Activated CD4-positive, alpha-beta T cell treated with anti-CD3 and anti-CD28 coated beads, Interleukin-2, Interleukin-6, amounts not matched to agents 100 ng/mL and 50 ng/mL, durations not matched to agents 16 hours and 8 hours (primary cell): ENCODE measurements at places on chromosomes 3 and 15.

- DNase-seq, result peak; percentile 37
Measured at GRCh38 chr15:35929740-35930444, 383.9 kb upstream of the DPH6 start.

GRCh38 chr3:146334151-146334550 lies 83.2 kb upstream of the PLSCR4 start:
- DNase-seq, result no peak

DNA sequence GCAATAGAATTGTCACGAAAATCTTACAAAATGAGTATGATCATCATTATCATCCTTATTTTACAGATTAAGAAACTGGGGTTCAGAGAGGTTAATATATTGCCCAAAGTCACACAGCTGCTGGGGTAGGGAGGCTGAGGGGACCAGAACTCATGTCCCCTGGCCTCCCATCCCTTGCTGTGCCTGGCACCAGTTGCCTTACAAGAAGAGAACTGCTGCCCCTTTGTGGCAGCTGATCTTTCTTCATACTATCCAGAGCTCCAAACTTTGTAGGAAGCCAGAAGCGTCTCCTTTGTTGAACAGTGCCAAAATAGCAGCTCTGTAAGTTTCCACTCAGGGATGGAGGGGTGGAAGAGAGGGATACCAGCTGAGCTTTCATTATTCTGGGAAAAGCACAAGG lies 236.8 kb upstream of the TBC1D5 start:
- DNase-seq, result no peak

DNA sequence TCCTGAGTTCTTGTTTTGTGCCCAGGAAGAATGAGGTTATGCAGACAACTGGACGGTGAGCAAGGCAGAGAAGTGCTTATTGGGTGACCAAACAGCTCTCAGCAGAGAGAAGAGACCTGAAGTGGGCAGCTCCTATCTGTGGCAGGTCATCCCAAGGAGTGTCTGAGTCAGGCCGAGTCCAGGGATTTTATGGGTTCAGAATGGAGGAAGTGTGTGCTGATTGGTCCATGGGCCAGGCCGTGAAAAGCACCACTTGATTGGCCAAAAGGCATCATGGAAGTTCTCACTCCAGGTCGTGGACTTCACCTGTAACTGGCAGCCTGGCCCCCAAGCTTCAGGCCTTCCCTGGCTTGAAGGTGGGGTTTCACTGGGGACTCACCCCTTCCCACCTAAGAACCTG lies 74.5 kb downstream of the NR1D2 start:
- DNase-seq, result no peak

DNA sequence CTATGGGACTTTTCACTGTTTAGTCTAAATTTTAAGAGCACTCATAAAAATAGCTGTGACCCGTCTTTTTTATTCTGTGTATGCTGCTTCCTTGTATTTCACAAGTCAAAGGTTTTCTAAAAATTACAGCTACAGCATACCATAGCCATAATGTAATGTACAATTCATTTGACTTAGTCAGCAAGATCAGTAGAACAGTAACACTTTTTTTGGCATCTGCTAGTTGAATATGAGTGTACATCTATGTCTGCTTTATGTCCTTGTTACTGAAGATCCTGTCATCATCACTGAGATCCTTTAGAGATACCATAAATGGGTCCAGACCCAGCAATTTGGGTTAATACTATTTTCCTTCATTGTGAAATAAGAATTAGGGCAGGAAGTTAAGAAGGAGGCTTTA lies 42.2 kb downstream of the CMSS1 start:
- DNase-seq, result no peak

- no peak for DNase-seq
Measured at GRCh38 chr3:107392549-107393165, 15.4 kb downstream of the CCDC54 start.

GRCh38 chr15:69858456-69858855 lies 239.3 kb downstream of the TLE3 start:
- DNase-seq, result no peak

DNA sequence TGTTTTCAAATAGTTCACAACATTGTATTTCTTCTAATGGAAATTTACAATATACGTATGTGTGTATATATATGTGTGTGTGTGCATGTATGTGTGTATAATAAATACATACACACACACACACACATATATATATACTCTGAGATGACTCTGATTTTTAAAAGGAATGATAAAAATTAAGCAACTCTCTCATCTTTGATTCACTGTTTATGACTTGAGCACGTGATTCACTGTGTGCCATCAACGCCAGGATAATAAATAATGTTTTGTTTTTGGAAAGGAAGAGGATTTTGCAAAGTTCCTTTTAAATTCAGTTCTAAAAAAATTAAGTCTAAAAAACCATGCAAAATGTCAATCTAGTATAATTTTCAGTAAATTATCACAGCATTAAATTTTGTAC lies 132.4 kb downstream of the P3H2 start:
- no peak for DNase-seq

DNA sequence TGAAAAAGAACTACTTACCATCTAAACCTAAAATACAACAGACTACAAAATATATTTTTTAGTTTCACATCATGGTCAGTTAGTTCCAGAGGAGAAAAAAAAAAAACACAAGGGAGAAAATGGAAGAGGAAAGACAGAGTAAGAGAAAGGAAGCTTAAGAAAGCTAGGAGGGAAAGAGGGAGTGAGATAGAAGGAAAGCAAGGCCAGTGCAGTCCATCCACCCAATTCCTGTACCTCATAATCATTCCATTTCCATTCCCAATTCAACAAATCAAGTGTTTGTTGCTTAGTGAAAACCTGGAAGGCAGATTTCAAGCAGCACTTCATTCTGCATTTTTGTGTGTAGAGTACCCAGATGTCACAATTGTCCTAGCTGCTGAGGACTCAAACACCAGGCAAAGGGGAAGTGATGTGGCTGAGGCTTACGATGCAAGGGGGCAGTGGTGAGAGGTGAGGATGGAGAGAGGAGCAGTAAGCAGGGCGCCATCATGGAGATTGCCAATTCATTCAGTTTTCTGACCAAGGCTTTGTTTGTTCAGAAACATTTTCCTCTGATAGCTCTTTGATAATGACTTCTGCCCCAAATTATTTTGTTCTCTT lies 83.6 kb upstream of the GSK3B start:
- DNase-seq, result no peak

GRCh38 chr3:172653004-172653572 lies 57.8 kb downstream of the NCEH1 start:
- DNase-seq, result no peak

GRCh38 chr15:68210821-68211655 lies 5.9 kb upstream of the CALML4 start:
- peak; percentile 57 for DNase-seq

DNA sequence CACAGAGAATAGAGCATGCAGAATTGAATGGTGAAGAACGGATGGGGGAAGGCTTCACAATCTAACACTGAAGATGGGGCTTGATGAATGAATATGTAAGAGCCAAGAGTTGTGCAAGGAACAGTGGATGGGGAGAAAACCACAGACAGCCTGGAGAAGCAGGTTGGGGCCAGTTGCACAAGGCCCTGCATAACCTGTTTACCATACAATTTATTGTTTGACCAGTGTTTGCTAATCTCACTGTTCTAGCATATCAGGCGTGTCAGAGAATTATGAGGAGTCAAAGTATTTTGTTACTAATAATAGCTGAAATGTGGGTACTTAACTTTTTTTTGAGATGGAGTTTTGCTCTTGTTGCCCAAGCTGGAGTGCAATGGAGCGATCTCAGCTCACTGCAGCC lies 36.4 kb downstream of the LINS1 start:
- no peak for DNase-seq

DNA sequence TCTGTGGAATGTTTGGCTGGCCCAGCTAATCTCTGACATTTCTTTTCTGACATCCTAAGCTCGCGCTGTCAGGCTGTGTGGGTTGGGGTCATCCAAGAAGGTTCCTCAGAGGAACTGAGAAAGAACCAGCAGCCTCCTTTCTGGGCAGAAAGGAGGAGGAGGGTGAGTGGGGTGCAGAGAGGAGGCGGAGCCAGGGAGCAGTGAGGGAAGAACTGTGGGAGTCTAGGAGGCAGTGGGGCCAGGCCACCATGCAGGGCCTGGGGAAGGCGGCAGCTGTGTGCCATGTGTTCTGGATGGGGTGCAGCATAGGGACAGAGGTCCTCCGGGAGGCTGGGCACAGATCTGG lies 5.3 kb downstream of the SEMA7A start:
- DNase-seq, result no peak

DNA sequence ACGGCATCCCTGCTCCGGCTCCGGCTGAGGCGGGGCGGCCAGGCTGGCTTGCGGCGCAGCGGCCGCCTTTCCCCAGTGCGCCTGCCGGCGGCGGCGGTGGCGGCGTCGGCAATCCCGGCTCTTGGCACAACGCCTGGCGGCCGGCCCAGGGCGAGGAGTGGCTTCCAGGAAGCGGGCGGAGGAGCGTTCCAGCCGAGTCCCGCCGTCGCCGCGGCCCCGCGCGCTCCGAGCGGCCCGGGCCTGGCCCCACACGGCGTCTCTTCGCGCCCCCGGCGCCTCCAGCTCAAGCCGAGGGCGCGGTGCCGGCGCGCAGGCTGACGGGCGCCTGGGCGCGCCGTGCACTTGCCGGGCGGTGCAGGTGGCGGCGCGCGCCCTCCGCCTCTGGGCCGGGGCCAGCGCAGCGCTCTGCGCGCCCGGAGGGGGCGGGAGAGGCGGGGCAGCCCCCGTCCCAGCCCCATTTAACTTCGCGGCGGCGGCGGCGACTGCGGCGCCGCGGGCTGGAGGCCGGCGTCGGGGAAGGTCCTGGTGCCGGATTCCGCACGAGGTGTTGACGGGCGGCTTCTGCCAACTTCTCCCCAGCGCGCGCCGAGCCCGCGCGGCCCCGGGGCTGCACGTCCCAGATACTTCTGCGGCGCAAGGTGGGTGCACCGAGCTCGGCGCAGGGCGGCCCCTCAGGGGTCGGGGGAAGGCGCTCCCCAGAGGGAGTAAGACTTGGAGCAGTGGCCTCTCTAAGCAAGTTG lies at the start of gene ADAMTSL3:
Gene ADAMTSL3 (plus strand): TSS at position 485 of the 740 bp plus-strand sequence. CDS start 1,639 bp downstream, outside the sequence.
- DNase-seq, result no peak

GRCh38 chr3:187927565-187927964 lies 182.3 kb upstream of the BCL6 start:
- DNase-seq, result no peak

- DNase-seq, result no peak
Measured at GRCh38 chr15:29132735-29133181, 136.9 kb downstream of the NSMCE3 start.

DNA sequence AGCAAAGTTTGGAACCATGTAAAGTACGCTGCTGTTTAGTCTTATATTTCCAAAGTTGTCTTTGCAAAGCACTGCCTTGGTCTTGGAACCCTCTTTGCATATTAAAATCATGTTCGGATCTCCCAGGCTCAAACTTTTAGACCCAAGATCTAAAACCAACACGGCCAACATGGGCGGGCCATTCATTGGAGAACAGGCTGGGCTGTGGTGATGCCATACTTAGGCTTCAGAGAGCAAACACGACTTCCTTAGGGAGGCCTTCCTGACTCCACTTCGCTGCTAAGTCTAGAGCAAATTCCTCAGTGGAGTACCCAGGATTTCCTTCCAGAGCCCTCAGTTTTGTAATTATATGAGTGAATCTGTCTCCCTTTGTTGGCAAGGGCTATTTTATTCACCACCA lies 3.5 kb downstream of the MAN2C1 start:
- no peak for DNase-seq

GRCh38 chr3:120324190-120324589 lies 25.0 kb downstream of the LRRC58 start:
- DNase-seq, result no peak

- peak; percentile 42 for DNase-seq
Measured at GRCh38 chr3:180680097-180680430, 775 bp upstream of the CCDC39 start.

GRCh38 chr15:78244893-78245292 lies 10.5 kb upstream of the ACSBG1 start:
- DNase-seq, result no peak
